Stimulated activated CD8-positive, alpha-beta memory T cell treated with anti-CD3 and anti-CD28 coated beads, Interleukin-7, amount 100 ng/mL, for 1 hour (primary cell): ENCODE measurements at places on chromosomes 6 and 20.

DNA sequence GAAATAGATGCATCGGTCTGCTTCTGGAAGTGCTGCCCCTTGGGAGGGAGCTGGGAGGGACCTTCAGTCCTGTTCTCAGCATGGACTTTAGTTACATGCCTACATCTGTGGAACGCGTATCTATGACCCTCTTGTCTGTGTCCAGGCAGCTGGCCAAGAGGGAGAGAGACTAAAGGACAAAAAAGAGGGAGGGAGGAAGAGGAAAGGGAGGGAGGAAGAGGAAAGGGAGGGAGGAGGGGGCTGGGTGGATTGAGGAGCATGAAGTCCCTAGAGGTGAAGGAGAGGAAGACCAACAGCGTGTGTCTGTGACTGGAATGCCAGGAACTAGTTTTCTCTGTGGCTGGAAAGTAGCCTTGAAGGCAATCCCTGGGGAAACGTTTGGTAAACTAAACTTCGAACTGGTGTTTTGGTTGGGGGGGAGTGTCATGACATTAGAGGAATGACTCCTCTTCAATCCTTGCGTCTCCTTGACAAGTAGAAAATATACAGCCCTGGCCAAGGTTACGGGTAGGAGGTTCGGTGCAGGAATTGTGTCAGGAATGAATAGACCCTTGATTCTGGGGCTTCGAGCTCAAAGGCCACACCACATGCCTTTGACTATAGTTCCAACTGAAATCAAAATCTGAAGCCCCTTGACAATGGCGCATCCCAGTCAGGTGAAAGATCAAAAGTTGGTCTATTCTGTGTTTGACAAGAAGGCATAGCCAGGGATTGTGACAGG lies 52.0 kb upstream of the PLEKHG1 start:
- DNase-seq: no peak

- DNase-seq: no peak
Observed at GRCh38 chr6:67210450-67210849, 1424.6 kb upstream of the ADGRB3 start.

DNA sequence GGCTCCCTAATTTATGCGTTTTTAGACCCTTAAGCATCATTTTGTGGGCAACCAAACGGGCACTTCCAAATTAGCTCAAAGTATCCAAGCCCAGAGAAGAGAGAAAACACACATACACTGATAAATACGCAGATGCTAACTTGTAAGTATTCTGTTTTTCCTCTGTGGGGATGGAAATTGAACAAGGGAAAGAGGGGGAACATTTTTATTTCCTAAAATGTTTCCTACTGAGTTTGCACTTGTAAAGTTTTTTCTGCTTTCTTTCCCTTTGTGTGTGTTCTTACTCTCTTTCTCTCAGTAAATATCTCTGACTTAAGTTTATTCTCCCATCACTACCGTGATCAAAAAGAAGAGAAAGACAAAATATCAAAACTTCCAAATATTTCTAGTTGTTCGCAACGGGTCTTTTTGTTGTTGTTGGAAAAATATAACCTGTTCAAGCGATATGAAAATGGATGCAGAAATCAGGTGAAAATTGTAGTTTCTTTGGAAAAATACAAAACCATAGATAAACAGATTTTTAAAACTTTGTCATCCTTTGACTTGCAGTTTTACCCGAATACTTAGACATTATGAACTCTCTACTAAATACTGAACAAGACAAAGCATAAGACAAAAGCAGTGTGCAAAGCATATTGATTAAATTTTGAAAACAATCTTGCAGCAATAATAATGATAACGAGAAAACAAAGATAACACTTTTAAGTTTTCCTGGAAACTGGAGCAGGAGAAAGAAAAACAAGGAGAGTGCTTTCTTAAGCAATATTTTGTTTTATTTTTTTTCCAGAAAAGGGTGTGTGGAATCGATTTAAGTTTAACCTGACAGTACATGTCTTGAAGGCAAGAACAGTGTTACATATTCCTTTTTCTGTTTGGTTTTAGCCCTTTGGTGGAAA lies 1.0 kb upstream of the NKX2-4 start:
- no peak for DNase-seq

GRCh38 chr20:1373614-1374013 lies 19.2 kb downstream of the FKBP1A start:
- no peak for DNase-seq
